ENCODE measurements at places on chromosomes 2 and 18.

- peak; percentile 18 for DNase-seq
These were observed 464 bp upstream of the FTCDNL1 start for GRCh38 chr2:199851501-199851810.

GRCh38 chr18:9434122-9434701, 41.1 kb upstream of the RALBP1 start:
- no peak for DNase-seq

GRCh38 chr2:237310515-237311114, 103.3 kb downstream of the COL6A3 start:
- no peak for DNase-seq

GRCh38 chr2:215410932-215411285, 25.0 kb downstream of the FN1 start:
- DNase-seq = no peak

DNA sequence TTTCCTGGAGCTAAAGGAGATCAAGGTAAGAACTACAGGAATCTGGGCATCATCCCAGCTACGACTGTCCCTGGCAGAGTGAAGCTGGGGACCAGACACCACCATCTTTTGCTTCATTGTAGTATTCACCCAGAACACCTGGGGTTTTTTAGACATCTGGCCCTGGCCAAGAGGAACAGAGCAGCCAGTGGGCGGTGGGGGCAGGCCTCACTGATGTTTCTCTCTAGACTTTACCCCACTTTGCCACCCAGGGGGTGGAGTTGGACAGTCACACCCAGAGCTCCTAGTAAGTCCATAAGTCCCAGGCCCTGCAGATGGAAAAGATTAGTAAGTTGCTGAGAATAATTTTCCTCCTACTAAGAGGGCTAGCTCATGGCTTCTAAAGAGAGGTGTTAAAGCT, 39.6 kb downstream of the MARCO start:
- no peak for DNase-seq

- DNase-seq = no peak
These were observed 593.1 kb downstream of the CBLN2 start for GRCh38 chr18:71951001-71951400.

DNA sequence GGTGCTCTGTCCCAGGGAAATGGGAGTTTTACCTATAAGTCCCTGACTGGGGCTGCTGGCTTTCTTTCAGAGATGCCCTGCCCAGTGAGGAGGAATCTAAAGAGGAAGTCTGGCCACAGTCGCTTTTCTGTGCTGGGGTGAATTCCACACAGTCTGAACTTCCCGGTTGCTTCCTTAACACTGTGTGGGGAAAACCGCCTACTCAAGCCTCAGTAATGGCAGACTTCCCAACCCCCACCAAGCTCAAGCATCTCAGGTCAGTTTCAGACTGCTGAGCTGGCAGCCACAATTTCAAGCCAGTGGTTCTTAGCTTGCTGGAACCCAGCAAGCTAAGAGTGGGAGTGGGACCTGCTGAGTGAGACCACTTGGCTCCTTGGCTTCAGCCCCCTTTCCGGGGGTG, 54.9 kb downstream of the NUP35 start:
- no peak for DNase-seq

DNA sequence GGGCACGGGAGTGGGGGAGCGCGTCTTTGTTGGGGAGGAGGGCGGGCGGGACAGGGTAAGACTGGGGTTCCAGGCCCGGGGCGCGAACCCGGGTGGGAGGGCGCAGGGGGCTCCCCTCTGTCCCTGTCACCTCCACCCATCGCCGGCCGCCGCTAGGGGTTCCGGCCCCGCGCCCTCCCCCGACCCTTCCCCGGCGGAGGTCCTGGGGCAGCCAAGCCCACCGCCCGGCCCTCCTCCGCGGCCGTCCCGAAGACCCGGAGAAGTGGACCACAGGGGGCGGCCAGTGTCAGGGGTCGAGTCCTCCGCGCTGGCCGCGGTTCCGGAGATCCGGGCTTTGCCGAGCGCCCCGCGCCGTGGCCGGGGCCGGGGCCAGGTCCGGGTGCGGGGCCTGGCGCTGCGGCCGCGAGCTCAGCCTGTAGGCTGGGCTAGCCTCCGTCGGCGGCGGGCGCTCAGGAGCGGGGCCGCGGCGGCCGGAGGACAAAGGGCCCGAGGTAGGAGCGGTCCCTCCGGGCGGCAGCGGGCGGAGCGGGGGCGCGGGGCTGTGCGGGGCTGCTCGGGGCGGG, 16.6 kb upstream of the E2F6 start:
- no peak for DNase-seq

GRCh38 chr2:134408386-134408785, 154.5 kb downstream of the MGAT5 start:
- no peak for DNase-seq

DNA sequence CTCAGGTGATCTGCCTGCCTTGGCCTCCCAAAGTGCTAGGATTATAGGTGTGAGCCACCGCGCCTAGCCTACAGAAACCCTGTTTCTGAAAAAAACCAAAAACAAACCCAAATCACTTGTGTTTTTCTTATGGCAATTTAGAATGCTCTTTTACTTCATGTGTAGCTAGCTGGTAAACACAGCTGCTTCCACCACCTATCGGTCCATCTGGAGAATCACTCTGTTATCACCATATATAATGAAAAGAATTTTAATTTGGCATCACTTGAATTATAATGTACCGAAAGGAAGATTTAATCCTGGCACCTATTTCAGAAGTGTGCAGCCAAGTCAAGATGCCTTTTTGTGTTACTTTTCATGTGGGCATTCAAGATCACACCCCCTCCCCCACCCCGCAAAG, 86.5 kb upstream of the ITGB6 start:
- no peak for DNase-seq

GRCh38 chr18:22933206-22933965, at the start of gene RBBP8:
RBBP8 (plus strand) TSS chr18:22933328; CDS start chr18:22936852, 3,524 bp downstream.
- DNase-seq = peak; percentile 86

GRCh38 chr2:53268086-53268485, 499.5 kb upstream of the CHAC2 start:
- DNase-seq = no peak

- no peak for DNase-seq
These were observed 3.4 kb downstream of the MBD1 start for GRCh38 chr18:50277942-50278341.

- DNase-seq = no peak
These were observed 75.6 kb upstream of the MGAT5 start for GRCh38 chr2:134178138-134178877.

DNA sequence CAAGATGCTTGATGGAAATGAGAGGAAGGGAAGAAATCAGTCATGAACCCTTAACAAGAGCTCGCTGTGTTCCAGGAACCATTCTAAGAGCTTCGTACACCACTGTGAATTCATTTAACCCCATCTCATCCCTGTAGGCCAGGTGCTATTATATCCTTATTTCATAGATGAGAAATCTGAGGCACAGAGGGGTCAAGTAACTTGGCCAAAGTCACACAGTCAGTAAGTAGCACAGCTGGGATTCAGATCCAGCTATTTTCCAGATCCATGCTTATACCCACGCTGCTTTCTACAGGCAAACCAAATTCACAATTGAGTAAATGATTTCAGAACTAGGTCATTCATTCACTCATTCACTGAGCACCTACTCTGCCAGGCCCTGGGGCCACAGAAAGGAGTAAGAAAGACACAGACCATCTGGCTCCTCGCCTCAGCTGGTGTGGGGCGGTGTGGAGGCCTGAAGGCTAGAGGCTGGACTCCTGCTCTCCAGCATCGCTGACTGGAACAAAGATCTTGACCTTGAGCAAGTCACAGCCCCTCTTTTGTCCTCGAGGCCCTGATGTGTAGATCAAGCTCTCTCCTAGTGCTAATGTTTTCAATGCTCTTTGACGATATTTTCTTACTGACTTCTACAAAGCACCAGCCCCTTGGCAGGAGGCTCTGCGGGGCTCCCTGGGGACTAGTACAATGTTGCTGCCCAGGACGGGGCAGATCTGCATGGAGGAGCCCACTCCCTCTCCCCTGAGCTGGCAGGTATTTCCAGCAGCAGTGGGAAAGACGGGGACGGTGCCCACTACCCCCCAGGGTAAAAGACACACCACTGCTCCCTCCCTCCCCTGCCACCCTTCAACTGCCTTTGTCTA, 26.5 kb downstream of the STEAP3 start:
- DNase-seq = no peak

GRCh38 chr2:332592-332991, 44.7 kb upstream of the ALKAL2 start:
- DNase-seq = no peak

DNA sequence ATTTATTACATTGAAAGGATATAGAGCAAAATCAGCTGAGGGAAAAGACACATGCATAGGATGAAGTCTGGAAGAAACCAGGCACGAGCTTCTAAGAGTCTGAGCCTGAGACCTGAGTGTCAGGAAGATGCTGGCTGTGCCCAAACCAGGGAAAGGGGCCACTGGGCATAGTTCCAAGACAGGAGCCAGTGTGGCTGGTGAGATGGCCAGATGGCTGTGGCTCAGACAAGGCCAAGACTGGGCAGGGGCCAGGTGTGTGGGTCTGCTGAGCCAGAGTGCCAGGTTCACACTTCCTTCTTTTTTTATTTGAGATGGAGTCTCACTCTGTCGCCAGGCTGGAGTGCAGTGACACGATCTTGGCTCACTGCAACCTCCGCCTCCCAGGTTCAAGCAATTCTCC, 95.5 kb upstream of the ATG16L1 start:
- DNase-seq = no peak

- DNase-seq = no peak
These were observed 36.0 kb downstream of the GCA start for GRCh38 chr2:162379719-162380580.

GRCh38 chr18:55425698-55426097, 162.3 kb downstream of the TCF4 start:
- DNase-seq = no peak

- DNase-seq = no peak
These were observed 120.4 kb upstream of the KLF7 start for GRCh38 chr2:207286106-207286505.

DNA sequence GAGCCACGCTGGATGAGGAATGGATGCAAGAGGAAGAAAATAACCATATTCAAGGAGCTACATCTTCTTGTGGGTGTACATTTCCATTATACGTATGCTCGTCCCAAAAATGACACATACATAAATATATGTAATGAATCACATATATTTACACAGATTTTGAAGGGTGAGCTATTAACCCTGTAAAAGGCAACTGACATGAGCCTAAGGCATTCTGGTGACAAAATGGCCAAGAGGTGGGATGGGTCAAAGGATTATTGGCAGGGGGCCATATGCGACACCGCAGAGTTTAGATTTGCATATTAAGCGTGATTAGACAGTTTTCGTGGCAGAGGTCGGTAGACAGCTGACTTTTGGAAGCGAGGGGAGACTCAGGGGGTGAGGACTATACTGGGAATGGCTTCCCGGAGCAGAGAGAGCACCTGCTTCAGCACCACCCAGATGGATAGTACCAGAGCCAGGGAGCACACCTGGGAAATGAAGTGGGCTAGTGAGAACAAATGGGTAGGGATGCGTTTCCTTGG, 431 bp upstream of the CNRIP1 start:
- no peak for DNase-seq

- DNase-seq = no peak
These were observed 121.6 kb downstream of the VAPA start for GRCh38 chr18:10035281-10035991.

DNA sequence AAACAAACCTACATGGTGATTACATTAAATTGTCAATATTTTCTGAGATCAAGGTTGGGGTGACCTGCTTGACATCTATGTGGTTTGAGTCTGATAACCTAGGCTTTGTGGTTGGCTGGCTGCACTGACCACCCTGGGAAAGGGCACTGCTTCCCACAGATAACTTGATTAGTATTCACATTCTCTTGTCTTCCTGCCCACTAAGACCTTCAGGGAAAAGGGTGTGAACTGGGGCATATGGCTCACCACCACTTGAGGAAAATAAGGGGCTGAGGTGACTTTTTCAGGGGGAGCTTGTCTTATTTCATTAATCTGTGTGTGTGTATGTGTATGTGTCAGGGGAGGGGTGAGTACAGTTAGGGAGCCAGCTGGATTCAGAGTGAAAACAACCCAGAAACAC, 1.5 kb downstream of the SMYD1 start:
- DNase-seq = no peak

DNA sequence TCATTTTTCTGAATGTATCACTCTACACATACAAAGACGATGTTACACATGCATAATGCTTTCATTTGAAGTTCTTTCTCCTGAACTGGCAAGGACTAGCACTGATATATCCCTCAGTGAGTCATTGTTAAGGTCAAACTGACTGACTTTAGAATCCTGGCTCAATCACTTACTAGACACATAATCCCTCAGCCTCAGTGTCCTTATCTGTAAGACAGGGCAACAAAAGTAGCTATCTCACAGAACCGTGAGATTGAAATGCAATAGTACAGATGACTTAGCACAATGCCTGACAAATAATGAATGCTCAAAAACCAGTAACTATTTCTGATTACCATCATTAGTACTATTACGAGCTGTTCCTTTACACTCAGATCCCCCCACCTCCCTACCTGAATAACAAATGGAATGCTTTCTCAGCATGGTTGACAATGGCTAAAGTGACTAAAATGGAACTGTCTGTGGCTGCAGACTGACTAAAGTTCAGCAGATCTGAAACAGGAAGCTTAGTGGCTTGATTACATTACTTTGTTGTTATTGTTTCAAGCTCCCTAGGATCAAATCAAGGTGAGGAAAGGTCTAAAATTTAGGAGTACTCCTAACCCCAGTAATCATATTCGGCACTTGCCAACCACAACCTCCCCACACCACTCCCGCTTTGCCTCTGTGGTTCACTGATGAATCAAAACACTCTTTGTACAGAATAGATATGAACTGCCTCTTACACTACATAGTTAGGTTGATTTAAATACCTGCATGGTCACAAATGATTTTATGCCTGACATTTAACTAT, 35.8 kb upstream of the CACNB4 start:
- DNase-seq = no peak

GRCh38 chr2:120445449-120446143, 99.7 kb downstream of the INHBB start:
- no peak for DNase-seq

GRCh38 chr2:102154946-102155702, 12.6 kb downstream of the IL1R1 start:
- no peak for DNase-seq

- no peak for DNase-seq
These were observed 48.0 kb upstream of the GPR17 start for GRCh38 chr2:127597984-127598380.

- DNase-seq = no peak
These were observed 41.0 kb downstream of the SNED1 start for GRCh38 chr2:241039416-241039815.

- no peak for DNase-seq
These were observed 182.3 kb downstream of the CAMKMT start for GRCh38 chr2:44543773-44544725.

- no peak for DNase-seq
These were observed 228.6 kb upstream of the ID2 start for GRCh38 chr2:8452979-8453903.

Data from germinal center (tissue), 1 donor.